ENCODE measurements at places on chromosomes 2 and 18. TPM values are rescaled to one million over a fixed set of nuclear protein-coding genes. Genes with fewer than 3 reads are reported as not detected.

The XPO1 gene
- total RNA-seq: 152 TPM

DNA sequence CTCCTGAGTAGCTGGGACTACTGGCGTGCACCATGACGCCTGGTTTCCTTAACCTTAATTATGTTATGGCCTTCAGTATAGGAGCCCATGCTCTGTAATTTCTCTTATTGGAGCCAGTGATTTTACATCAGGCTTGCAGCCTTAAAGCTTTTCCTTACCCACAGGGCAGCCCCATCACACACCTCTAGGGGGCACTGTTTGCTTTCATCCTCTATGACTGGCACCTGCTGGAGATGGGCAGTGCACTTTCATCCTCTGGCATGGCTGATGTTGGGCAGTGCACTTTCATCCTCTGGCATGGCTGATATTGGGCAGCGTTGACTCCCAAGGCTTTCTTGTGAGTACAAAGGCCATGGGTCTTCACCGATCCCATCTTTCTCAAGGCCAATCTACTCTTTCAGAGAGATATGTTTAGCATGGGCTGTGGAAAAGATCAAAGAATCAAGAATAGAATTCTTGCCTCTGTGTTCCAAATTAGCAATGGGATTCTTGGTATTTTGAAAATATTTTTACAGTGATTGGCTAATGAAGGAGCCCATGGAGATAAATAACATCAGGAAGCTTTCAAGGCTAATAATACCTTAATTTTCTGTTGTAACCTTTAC, 80.7 kb upstream of the MEX3C start:
- DNase-seq: peak; percentile 62

DNA sequence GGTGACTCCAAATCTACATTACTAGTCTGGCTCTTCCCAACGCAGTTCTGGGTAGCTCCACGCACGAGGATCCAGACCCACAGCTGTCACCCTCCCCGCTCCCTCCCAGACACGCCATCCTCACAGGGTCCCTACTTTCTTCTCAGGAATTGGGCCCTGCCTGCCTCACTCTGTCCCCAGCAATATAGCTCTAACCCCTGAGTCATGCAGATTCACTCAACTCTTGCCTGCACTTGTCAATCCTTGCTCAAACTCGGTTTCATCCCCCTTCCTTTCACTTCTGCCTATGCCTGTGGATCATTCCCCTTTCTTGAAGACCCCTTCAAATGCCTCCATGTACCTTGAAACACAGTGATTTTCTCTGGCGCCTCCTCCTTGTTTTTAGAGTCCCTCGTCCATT, 5.0 kb downstream of the ST8SIA5 start:
- DNase-seq: no peak

DNA sequence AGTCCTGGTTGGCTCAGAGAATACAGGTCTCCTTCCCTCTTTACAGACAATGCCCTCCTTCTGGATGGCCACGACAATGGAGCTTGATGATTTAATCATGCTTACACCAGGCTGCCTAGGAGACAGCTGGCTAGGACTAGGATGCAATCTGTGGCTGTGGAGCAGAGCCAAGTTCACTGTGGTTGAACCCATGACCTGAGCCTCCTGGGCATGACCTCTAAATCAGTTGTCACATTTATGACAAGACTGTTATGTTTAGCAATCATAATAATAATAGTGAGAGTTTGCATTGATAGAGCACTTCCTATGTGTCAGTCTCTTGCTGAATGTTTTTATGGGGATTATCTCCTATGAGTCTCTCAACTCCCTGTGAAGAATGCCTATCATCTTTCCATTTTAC, 244.1 kb downstream of the ICOS start:
- DNase-seq: no peak

DNA sequence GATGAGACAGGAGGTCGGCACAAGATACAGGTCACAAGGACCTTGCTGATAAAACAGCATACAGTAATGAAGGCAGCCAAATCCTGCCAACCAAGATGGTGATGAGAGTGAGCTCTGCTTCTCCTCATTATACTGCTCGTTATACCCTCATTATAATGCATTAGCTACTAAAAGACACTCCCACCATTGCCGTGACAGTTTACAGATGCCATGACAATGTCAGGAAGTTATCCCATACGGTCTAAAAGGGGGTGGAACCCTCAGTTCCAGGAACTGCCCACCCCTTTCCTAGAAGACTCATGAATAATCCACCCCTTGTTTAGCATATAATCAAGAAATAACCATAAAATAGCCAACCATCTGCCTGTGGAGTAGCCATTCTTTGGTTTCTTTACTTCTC, 224.2 kb downstream of the RBM43 start:
- DNase-seq: no peak

DNA sequence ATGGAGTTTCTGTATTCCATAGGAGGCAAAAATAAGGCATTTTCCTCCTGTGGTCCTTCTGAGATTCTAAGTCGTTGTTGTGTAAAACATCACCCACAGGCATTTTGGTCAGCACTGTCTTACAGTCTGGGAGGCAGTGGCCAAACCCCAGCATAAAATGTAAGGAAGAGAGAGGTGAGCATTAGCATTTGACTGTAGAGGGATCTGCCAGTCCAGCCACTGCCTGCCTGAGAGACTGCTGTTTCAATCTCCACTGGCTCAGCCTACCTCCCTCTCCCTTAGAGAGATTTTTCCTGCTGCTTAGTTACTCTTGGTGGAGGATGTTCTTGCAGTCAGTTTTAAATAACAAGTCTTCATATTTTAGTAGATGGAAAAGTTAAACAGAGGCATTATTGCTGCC, 77.0 kb downstream of the ARHGEF33 start:
- no peak for DNase-seq

DNA sequence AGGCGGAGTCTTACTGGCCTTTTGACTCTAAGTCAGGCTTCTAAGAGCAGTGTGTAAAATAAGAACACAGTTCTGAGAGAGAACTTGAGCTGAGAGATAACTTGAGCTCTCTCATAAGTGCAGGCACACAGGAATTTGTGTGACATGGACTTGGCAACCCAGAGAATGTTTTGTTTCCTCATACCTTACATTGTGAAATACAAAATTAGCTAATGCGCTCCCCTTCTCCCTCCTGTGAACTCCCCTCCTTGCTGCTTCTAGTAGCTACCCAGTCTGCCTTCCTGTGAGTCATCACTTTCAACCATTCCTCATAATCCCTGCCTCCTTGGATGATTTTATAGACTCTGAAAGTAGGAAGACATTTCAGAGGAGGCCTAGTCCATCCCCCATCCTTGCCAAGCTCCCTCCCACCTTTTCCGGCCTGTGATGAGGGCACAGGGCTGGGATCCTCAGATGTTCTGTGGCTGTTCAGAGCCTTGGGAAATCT, 22.6 kb downstream of the FER1L5 start:
- DNase-seq: no peak
